SIG-M5 (cell line): ENCODE measurements at places on chromosomes 1 and 21.

DNA sequence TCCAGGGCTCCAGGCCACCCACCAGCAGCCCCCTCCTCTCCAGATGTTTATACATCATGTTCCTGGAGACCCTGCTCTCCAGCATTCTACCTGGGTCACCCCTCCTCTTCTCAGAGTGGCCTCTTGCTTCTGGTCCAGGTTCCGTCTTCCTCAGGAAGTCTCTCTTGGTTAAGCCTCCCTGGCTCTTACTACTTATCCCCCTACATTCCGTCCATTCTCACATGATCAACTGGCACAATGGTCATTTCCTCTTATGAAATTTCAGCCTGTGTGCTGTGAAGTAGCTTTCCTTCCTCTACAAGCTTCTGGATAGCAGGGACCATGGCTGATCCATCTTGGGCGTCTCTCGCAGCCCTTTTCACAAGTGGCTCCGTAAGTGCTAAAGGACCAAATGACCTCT lies 33.9 kb upstream of the ATP2B4 start:
- no peak for DNase-seq

DNA sequence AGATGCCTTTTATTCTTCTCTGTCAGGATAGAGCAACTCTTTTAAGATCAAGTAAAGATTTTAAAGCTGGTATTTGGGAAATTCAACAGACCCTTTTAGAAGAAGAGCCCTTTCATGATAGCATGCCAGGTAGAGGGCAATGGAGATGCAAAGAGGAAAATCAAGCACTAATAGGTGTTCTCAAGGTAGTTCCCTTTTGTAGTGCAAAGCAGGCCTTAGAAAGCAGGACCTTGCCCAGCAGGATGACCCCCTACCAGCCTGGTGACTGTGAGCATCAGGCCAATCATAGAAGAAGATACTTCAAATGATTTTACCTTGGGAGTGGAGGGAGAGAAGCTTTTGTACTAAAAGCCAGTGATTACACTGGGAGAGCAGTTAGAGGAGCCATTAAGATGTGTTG lies 381.4 kb upstream of the ZRANB2 start:
- DNase-seq, result no peak

GRCh38 chr21:35473496-35473895 lies 424.4 kb upstream of the RUNX1 start:
- DNase-seq, result no peak

- no peak for DNase-seq
Observed at GRCh38 chr1:20197329-20197791, 11.0 kb upstream of the PLA2G2C start.

- no peak for DNase-seq
Observed at GRCh38 chr1:234970731-234971476, 157.7 kb downstream of the TOMM20 start.

GRCh38 chr1:118183586-118183985 lies 1.4 kb downstream of the SPAG17 start:
- no peak for DNase-seq

DNA sequence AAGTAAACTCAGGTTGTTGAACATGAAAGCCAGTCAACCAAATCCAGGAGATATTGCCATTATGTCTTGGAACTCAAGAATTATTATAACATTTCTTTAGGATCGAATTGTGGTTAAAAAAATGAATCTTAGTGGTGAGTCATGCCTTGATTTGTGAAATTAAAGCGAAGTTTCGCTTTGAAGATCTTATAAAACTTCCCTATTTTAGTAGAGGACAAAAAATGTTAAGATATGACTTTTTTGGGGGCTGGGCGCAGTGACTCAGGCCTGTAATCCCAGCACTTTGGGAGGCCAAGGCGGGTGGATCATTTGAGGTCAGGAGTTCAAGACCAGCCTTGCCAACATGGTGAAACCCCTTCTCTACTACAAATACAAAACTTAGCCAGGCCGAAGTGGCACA lies 39.5 kb upstream of the PTBP2 start:
- no peak for DNase-seq

GRCh38 chr21:24205319-24205718 lies 1402.0 kb downstream of the MRPL39 start:
- DNase-seq, result no peak

DNA sequence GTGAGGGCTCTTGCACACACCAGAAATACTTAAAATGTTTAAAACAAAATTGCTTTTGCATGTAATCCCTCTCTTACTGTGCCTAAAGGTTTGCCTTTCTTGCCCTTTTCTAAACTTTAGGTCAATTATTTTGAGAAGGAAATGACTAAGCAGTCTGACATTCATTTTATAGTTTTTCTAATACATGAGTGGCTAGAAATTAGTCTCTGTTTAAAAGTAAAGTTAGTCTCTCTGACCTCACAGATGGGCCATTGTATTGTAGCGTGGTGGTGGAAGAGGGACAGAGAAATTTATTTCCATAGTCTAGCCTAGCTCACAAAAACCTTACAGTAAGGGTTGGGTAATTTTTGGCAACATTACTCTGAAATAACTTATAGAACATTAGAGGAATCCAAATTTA lies 3.6 kb upstream of the COL11A1 start:
- DNase-seq, result no peak

DNA sequence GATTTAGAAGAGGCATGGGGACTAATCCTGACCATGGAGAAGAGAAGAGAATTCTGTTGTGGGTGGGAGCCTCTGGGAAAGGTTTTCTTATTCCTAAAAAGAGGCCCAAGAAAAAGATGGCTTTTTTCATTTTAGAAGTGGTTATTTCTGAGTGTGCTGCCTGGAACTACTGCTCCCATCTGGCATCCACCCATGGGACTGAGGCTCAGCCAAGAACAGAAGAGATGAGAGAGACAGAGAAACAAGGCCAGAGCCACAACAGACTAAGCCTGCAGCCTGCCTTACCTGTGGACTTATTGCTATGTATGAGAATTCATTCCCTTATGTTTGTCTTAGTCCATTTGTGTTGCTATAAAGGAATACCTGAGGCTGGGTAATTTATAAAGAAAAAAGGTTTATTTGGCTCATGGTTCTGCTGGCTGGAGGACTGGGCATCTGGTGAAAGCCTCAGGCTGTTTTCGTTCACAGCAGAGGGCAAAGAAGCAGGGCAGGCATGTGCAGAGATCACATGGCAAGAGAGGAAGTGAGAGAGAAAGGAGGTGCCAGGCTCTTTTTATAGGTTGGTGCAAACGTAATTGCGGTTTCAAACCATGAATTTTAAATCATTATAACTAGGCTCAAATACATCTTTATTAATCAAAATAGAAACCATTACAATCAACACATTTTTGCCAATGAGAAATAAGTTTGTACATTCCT lies 57.5 kb upstream of the PRDM2 start:
- no peak for DNase-seq

GRCh38 chr1:89669441-89669840 lies 36.5 kb downstream of the LRRC8C start:
- DNase-seq, result peak; percentile 3

DNA sequence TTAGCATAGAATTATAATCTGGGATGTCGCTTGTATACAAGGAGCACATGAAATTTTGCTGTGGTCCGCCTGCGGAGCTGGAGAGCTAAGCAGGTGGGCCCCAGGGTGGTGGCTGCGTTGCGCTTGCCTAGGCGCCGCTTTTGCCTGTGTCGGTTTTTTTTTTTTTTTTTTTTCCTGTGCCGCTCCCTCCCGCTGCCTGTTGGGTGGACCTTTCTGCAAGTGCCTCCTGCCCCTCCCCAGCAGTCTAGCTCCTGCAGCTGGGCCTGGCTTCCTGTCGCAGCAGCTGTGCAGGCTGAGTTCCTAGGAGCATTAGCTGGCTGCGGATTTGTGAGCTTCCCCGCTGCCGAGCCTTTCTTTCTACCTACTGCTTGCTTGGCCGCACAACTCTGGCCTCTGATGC lies 20.6 kb downstream of the PYHIN1 start:
- no peak for DNase-seq

DNA sequence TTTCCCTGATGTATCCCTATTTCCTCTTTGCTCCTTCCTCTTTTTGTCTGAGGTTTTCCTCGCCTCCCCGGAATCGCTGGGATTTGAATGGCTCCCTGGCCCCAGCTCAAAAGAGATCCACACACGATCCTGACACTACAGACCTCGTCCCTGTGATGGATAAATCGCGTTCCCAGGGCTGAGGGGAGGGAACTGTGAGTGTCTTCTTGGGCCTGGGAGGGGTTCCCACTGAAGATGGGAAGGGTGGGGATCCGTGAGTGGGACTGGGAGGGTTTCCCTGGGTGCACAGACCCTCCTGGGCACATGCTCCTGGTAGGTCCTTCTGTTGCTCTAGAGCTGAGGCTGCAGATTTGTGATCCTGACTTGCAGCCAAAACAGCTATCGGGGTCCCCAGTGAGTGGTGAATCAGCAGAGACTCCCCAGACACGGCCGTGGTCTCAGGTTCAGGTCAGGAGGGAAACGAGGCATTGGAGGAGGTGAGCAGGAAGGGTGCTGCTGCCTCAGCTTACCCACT lies 591.0 kb downstream of the PTPRU start:
- no peak for DNase-seq

- DNase-seq, result no peak
Observed at GRCh38 chr1:42133809-42134526, 19.2 kb upstream of the GUCA2B start.

DNA sequence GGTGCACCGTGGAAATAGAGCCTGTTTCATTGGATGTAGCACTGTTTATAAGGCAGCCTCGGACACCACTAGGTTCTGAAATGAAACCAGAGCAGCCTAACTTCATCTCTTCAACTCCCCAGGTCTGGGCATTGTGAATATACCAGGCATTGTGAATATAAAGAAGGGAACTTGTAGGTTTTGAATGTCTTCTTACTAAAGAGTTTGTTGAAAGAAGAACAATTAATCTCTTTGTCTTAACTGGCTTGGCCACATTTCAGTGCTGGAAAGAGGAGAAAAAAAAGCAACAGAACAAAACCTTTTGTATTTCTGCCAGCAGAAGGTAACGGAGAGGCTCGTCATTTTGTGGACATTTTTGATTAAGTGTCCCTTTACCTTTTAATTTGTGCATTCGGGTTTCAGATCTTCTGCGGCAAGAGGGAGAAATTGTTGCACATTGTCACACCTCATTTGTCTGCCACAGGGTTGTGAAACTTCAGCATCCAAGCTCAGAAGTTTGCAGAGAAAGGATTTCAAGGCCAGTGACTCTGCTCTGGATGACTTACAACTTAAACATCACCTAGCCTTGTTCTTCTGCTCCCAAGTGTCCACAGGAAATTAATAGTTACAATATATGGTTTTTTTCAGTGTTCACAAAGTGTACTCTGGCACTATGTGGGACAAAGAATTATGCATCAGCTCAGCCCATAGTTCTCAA lies 158.3 kb downstream of the KAZN start:
- no peak for DNase-seq

DNA sequence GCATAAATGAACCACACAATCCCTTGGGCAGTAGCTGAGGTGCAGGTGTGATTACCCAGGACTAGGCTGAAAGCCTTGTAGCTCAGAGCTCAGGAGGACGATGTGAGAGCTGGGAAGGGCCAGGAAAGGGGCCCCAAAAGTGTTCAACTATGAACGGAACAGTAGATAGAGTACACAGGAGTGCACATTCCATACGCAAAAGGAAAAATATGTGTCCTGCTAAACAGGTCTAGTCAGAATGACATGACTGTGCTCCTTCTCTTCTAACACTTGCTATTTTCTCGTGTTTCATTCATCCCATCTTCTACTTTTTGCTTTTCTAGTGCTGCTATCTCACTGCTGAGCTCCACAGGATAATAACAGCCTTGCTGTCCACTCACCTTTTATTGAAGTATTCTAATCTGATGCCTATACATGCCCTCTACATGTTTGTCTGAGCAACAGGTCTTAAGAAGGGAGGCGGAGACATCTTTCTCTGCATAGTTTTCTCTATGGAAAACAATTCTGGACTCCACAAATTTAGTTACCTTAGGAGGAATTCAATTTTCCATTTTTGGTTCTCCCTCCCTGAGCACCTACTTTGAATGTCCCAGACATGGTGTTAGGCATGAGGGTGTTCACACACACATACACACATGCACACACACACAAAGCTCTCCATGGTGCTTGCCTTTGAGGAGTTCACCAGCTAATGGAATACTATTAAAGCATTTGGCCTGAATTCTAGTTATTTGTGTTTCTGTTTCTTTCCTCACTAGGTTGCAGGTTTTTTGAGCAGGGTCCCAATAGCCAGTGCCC lies 3.4 kb downstream of the S100A10 start:
- no peak for DNase-seq

DNA sequence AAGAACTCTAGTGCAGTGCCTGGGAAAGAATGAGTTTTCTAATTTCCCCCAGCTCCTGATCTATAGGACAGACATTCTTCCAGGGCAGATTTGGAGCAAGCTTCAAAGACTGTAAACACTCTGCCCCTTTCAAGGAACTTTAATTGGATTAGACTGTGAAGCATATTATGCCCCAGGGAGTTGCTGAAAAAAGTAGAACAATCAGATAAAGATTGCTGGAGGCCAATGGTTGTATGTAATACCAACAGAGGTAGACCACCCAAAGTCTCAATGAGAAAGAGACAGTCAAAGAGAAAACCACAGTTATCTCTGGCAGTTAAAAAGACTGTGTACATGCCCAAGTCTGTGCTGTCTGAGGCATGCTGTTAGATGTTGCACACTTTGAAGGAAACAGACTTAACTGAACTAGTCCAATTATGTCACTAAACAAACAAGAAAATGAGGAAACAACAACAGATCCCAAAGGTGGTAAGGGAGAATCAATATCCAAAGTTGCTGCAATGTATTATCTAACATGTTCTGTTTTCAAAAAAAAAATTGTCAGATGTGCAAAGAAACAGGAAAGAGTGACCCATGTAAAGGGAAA lies 24.4 kb downstream of the C4BPA start:
- DNase-seq, result no peak

DNA sequence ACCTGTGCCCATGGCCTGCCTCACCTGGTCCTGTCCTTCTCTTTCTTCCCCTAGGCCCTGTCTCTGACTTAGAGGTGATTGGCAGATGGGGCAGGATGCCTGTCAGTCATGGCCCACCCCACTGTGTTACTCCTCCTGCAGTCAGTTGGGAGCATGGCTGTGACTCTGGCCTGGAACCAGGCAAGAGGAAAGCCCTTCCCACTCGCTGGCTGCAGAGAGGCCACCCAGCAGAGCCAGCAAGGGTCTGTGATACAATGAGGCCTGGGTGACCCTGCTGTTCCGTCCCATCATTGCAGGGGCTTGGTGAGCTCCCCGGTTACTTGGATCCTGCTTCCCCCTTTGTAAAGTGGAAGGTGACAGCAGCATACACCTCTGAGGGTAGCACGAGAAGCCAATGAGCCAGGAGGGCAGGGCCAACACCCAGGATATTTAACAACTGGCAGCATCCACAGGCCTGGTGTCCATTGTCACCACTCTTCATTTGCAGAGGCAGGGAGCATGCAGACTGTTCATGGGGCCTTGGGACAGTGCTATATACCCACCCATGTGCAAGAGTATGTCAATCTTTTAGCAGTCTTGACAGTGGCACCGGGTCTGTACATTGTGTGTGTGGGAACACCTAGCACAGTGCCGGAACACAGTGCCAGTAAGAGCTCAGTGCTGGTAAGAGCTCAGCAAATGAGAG lies 191.0 kb upstream of the C1orf174 start:
- DNase-seq, result no peak

GRCh38 chr1:85449356-85449755 lies 15.6 kb downstream of the DDAH1 start:
- DNase-seq, result no peak

- no peak for DNase-seq
Observed at GRCh38 chr1:27602462-27603308, 1.3 kb downstream of the AHDC1 start.

- no peak for DNase-seq
Observed at GRCh38 chr1:241308471-241308870, 48.5 kb downstream of the RGS7 start.

- no peak for DNase-seq
Observed at GRCh38 chr1:101238031-101238628, 1.3 kb downstream of the S1PR1 start.
